ENCODE measurements at places on chromosomes 5 and 9. TPM values are rescaled to one million over a fixed set of nuclear protein-coding genes. Genes with fewer than 3 reads are reported as not detected.

DNA sequence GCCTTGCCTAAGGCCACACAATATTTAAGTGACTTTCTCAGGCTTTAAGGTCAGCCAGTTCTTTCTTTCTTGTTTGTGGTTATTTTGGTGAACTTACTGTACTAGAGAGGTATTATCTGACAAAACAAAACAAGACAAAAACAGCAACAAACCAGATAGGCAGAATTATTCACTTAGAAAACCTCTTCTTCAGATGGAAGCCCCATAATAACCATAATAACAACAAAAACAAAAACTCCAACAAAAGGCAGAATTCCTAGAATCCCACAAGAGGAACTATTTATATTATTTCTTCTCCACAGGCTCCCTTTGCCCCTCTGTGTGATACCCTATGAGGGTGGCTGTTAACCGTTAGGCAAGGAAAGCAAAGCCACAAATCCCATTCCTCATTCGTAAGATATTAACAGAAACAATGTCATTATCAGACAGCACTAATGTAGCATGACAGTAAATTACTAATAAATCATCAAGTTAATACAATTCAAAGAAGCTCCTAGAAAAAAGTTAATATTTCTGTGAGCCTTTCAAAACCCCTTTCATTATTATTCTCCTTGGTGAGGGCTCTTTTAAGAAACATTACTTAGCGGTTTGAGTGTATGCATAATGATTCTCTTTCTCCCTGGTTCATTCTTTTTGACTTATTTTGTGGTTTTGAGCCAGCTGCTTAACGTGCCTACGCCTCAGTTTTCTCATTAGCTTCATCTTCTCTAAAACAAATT, 274.9 kb downstream of the EFNA5 start:
- DNase-seq, result no peak

The SDHA gene
- total RNA-seq, result 121 TPM

DNA sequence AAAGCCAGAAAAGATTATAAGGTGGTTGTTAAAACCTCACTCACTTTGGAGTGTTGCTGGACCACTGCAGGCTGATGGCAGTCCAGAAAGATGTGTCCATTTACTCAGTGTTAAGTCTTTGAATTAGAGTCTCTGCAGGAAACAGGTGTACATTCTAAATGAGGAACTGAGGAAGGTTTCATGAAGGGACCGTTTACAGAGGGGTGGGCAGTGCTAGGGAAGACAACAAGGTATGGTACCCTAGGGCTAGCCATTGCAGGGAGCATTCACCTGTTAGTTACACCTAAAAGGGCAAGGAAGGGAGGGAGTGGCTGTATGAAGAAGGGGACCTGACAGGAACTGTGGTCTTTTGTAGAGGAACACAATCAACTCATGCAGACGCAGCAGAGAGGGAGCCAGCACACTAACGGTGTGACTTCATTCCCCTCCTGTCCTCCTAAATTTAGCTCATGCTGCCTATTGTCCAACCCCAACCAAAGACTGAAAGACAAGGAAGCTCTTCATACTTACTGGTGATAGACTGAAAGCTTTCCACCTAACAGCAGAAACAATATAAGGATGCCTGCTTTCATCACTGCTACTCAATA, 32.2 kb upstream of the PAX5 start:
- DNase-seq, result no peak

GRCh38 chr9:87605676-87606075, 108.0 kb downstream of the DAPK1 start:
- DNase-seq, result peak; percentile 8

DNA sequence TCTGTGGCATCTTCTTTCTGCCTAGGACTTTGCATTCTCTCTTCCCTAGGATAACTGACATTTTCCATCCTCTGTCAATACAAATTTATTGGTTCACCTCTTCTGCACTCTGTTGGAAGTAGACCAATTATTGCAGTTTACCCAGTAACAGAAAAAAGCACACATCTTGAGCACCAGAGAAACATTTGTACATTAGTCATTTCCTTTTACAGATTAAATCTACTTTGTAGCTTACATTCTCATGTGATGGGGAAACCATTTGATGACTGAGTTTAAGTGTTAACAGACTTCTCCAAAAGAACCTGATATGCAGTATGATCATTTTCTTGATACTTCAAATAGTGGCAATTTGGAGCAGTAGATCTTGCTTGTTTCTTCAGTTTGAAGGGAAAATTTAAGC, 1098.8 kb downstream of the DTWD2 start:
- no peak for DNase-seq

The KIF20A gene
- total RNA-seq, result 66.6 TPM

GRCh38 chr9:81548911-81549310, 140.4 kb downstream of the TLE1 start:
- no peak for DNase-seq

The PLAC8L1 gene
- total RNA-seq, result not detected

DNA sequence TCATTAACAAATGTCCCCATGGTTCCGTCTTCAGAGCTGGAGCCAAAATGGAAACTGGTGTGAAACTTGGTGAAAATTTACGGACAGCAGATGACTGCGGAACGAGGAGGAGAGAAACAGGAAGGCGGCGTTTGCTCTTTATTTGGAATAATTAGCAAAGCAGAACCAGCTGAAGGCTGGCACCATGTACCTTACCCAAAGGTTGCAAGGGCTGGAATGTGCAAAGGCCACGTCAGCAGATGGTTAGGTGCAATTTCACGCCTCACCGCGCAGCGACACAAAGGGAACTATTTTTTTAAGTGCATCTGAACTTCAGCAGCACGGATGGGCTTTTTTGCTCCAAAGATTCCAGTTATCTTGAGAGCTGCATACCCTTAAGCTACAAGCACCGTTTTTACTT, 127.4 kb downstream of the COL23A1 start:
- DNase-seq, result no peak

DNA sequence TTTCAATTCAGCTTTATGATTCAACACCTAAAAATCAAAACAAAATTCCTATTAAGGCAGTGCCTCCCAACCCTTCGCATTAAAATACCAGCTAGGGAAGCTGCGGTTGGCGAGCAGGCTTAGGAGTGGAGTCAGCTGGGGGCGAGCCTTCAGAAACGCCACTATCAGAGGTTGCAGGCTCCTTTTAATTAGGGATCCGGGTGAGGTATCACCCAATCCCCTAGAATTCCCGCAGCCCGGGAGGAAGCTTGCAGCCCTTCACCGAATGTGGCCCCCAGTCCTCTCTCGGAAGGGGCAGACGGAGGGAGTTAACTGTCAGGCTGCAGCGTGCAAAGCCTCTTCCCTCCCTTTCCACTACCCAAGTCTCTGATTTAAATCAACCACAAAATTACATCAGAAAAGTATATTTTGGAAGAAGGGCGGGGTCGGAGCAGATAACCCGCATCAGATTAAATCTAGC, 1.7 kb downstream of the STC2 start:
- peak; percentile 28 for DNase-seq

DNA sequence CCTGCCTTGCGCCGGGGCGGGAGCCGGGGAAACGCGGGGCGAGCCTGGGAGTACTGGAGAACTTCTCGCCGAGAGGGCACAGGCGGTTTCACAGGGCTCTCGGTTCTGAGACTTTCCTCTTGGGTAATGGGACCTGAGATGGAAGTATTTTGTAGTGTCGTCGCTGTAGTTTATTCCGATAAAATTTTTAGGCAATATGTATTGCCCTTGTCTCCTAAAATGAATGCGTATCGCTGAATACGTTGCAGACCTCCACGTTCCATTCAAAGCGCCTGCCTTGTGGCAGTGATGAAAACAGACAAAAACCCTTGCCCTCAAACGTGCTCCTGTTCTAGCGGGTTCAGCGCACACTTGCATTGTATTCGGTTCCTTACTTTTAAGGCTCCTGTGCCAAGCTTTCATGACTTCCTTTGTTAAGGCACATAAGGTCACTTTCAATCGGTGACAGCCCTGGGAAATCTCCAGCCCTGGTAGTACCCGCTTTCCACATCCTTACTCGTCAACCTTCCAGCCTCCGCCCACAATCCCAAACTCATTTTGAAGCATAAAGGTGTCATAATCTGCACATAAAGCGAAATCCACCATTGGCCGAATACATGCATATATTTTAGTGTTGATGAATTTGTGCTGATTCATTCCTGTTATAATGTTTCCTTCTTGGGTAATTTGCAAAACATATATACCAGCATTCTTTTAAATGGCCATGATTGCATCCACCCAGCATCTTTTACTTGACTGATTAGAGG, 694 bp downstream of the RMI1 start:
- DNase-seq, result peak; percentile 52

GRCh38 chr5:103294906-103295305, 36.3 kb downstream of the MACIR start:
- DNase-seq, result no peak

The SLC28A3 gene
- 1.3 TPM for total RNA-seq

All from activated CD4-positive, alpha-beta T cell treated with anti-CD3 and anti-CD28 coated beads for 36 hours (primary cell).